Activated naive CD4-positive, alpha-beta T cell treated with Interleukin-2 at 50 U/mL for 16 hours (primary cell): ENCODE measurements at places on chromosomes 3 and 15.

GRCh38 chr3:22861426-22861825 is 341.7 kb upstream of the UBE2E2 start:
- DNase-seq = no peak

- DNase-seq = no peak
These were observed 17.8 kb upstream of the MCCC1 start for GRCh38 chr3:183117056-183117455.

DNA sequence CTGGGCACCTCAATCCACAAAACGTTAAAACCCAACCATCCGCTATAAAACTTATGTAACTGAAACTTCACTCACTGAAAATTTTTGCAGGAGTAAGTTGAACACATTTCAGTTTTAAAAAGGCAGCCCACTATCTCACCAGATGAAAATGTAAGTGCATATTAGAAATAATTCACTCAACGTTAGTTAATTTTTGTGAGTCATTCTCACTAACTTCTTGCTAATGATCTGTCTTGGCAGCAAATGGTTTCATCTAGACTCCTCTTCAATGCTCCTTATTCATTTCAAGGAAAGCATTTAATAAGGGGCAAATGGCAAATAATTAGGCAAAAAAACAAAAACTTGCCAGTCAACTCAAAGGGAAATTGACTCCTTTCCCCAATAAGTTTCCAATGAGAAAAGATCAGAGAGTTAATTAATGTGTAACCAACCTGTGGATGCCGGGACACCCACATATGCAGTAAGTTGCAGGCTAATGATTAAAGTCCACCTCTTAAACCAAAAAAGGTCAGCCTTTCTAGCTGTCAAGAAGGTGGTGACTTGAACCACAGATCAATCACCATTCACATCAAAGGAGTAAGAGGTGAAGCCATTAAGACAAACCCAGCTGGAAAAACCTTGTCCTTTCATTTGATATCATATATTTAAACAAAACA is 22.9 kb upstream of the PRICKLE2 start:
- no peak for DNase-seq

GRCh38 chr3:155079746-155080487 is at the start of gene MME:
TSS of gene MME (plus strand) at chr3:155080319. CDS start at chr3:155084168, 3,849 bp downstream.
- DNase-seq = no peak

DNA sequence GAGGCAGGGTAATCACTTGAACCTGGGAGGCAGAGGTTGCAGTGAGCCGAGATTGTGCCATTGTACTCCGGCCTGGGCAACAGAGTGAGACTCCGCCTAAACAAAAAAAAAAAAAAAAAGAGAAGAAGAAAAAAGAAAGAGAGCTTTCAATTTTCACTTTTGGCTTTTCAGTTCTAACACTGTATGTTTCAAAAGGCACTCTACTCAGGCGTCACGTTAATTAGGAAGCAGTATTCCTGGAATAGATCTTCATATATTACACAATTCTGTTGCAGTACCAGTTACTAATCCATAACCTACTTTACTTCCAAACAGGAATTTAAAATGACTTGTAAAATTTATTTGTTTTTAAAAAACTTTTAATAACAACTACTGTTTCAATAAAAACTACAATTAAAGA is 131.7 kb upstream of the PLXND1 start:
- DNase-seq = no peak

DNA sequence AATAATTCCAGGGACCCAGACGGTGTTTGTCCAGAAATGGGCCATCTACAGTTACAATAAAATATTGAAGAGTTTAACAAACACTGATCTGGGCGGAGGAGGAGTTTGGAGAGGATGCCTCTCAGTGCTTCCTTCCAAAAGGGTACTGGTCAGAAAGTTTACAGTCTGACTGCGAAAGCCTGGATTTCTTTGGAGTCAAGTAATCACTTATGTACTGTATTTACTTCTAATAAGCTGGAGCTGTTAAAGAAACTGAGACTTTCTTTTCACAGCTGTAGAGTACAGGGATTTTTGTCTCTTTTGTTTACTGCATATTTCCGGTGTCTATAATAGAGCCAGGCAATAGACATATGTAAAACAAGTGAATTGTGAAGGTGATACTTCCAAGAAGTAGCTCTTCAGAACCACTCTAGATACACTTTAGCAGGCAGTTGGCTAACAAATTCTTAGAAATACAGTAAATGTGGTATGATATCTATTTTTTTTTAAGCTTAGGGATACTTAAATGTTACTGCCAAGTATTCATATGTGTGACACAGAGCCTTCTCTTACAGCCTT is 22.1 kb upstream of the NEO1 start:
- no peak for DNase-seq

GRCh38 chr3:7790141-7790540 is 711.5 kb upstream of the LMCD1 start:
- no peak for DNase-seq

- no peak for DNase-seq
These were observed 92.6 kb downstream of the TFDP2 start for GRCh38 chr3:142056656-142057330.

GRCh38 chr3:170196833-170197232 is 15.3 kb upstream of the PHC3 start:
- DNase-seq = no peak

- no peak for DNase-seq
These were observed 454.0 kb upstream of the ROBO2 start for GRCh38 chr3:76585794-76586392.

- DNase-seq = no peak
These were observed 97.1 kb downstream of the TMEM212 start for GRCh38 chr3:171940151-171940649.

- DNase-seq = no peak
These were observed 35.5 kb downstream of the ECT2 start for GRCh38 chr3:172786036-172786435.

- DNase-seq = no peak
These were observed 101.7 kb upstream of the SMAD3 start for GRCh38 chr15:66963710-66964109.

GRCh38 chr15:48396020-48396419 is 64.8 kb downstream of the DUT start:
- DNase-seq = no peak

GRCh38 chr15:29008846-29009245 is 123.1 kb downstream of the APBA2 start:
- DNase-seq = no peak

DNA sequence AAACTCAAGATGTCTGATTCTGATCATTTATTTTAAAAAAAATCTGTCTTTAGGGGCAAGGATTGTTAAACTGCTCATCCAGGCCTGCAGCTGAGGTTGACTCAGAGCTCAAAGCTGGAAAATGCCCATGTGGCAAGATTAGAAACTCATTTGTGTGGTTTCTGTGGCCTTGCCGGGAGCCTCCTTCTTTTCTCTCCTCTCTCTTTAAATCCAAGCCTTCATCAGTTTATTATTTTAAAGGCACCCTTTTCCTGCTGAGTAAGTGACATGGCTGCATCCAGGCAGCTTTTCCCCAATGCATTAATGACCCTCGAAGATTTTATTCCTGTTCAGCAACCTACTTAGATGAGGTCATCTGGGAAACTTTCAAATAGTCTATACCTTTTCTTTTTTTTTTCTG is 221.3 kb upstream of the CDIN1 start:
- DNase-seq = no peak

GRCh38 chr15:76994001-76994400 is 925 bp upstream of the PSTPIP1 start:
- peak; percentile 71 for DNase-seq

DNA sequence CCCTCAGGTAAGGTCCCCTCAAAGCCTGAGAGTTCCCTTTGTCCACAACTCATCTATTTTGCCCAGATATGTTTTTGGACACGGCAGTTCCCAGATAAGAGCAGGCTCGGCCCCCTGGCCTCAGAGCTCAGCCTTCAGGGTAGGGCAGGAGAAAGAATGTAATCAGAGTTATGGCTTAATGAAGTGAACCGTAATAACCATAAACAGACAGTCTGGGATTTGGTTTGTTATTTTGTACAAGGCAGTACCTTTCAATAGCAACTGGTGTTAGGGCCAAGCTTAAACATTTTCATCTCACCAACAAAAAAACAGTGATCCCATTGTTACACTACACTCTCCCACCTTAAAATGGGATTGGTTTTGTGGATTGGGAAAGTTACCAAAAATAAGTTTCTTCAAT is 12.2 kb upstream of the ALDH1A3 start:
- DNase-seq = no peak

GRCh38 chr3:11172096-11172690 is 17.9 kb downstream of the HRH1 start:
- no peak for DNase-seq

DNA sequence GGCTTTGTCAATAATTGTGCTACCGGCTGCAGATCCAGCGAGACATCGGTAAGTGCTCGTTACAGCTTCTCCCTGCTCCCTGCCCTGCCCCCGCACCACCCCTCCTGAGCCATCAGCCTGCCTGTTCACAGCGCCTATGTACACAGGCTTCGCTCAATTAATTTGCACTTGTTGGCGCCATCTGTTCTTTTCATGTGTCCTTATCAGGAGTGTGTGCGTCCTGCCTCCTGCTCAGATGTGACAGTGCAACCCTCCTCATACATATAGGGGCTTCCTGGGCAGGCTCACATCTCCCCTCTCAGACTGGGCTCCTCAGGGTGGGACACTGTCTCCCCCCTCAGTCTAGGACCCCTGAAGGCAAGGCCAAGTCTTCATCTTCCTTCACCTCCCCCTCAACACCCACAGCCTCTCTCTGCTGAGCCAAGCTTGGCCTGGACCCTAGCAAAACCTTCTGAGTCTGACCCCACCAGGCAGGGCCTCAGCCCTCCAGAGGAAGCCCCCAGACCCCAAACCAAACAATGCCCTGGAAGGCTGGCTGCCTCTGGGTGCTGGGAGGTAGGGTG is 54.9 kb downstream of the CYP11A1 start:
- DNase-seq = no peak

DNA sequence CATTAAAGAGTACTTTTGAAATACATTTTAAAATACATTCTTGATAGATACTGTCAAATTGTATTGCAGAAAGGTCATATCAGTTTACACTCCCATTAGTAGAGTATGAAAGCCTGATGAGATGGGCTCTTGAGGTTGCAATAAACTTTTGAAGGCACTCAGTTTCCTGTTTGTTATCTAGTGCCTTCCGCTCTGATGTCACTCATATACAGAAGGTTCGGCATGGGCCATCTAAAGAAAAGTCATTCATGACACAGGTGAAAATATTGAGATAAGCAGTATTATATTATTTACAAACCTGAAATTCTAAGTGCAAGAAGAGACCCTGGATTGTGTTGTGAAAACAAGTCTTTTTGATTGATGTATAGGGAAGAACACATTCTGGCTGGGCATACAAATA is 36.5 kb upstream of the DENND4A start:
- no peak for DNase-seq

GRCh38 chr15:83099290-83099689 is 8.2 kb upstream of the TM6SF1 start:
- no peak for DNase-seq

GRCh38 chr15:53535886-53536285 is 223.6 kb downstream of the WDR72 start:
- DNase-seq = no peak

DNA sequence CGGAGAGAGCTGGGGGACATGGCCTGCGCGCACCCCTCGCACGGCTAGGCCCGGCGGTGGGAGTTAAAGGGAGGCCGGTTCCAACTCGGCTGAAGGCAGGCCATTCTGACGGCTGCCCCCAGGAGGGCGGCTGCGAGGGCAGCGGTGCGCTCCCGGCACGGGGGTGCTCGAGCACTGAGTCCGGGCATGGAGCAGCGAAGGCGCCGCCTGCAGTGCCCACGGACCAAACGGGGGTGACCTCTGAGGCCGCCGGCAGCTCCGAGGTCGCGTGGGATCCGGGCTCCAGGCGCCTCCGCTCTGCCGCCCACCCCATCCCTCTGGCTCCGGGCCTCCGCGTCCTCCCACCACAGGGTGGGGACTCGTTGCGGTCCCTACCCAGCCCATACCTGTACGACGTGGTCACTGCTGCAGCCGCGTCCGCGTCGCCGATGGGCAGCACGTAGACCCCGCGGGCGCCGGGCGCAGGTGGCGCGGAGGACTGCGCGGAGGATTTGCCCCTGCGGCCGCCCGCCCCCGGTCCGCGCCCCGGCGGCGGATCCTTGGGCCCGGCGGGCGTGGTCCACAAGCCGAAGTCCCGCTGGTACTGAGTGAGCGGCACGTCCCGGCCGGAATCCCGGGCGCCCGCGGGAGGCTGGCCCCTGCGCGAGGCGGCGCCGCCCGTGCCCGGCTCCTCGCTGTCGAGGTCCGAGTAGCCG is 469 bp downstream of the MAP6D1 start:
- DNase-seq = peak; percentile 11

DNA sequence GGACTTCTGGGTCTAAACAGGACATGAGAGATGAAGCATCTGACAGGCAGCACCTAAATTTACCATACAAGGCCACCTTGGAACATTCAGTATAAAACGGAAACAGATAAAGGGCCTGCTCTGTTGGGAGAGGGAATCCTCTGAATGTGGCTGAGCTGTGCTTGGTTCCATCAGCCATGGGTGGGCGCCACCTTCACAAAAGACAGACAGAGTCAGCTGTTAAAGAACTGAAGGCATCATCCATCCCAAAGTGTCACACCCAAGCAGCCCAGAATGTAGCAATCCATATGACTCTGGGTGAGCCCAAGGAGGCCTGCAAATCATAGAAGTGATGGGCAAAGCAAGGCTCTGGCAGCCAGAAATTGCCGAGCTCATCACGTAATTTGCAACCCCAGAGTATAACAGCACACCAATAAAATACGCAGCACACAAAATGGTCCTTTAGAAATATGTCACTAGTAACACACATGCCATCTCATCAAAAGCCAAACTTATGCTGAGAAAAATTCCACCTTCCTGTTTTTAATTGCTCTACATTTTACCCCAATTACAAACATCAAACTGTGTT is 24.8 kb upstream of the RBP1 start:
- no peak for DNase-seq

- DNase-seq = no peak
These were observed 34.5 kb downstream of the RAB27A start for GRCh38 chr15:55254916-55255679.

GRCh38 chr15:72339777-72340177 is 19.8 kb upstream of the CELF6 start:
- no peak for DNase-seq

DNA sequence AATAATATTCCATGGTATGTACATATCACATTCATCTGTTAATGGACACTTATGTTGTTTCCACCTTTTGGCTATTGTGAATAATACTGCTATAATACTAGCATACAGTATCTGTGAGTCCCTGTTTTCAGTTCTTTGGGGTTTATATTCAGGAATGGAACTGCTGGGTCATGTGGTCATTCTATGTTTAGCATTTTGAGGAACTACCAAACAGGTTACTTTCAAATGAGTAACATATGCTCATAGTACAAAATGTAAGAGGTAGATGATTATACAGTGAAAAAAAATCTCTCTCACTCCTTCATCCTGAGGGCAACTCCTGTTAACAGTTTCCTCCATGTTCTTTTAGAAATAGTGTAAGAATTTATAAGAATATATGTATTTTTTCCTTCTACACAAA is 162.2 kb downstream of the PLD1 start:
- no peak for DNase-seq
